ENCODE measurements at places on chromosomes 4 and X.

DNA sequence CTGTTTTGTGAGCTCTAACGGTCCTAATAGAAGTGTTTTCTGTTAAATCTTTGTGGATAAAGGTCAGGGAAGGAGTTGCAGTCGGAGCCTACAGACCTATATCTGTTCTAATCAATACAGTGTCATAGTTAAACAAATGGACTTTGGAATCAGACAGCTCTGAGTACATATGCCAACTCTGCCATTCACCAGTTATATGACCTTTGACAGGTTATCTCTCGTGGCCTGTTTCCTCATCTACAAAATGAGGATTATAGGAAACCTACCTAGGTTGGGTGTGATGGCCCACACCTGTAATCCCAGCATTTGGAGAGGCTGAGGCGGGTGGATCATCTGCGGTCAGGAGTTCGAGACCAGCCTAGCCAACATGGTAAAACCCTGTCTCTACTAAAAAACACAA lies 89.7 kb downstream of the MID1IP1 start:
- no peak for DNase-seq
- H3K27me3 ChIP-seq = no peaks in the 10 kb centered on the region
- H3K36me3 ChIP-seq = no peaks in the 10 kb centered on the region
- no peak overlapping the region for H3K27ac ChIP-seq

- no peak for DNase-seq
- no peaks in the 10 kb centered on the region for H3K4me1 ChIP-seq
- no peak overlapping the region for H3K4me3 ChIP-seq
- no peaks in the 10 kb centered on the region for H3K36me3 ChIP-seq
Observed at GRCh38 chr4:90030953-90031352, 96.2 kb upstream of the CCSER1 start.

DNA sequence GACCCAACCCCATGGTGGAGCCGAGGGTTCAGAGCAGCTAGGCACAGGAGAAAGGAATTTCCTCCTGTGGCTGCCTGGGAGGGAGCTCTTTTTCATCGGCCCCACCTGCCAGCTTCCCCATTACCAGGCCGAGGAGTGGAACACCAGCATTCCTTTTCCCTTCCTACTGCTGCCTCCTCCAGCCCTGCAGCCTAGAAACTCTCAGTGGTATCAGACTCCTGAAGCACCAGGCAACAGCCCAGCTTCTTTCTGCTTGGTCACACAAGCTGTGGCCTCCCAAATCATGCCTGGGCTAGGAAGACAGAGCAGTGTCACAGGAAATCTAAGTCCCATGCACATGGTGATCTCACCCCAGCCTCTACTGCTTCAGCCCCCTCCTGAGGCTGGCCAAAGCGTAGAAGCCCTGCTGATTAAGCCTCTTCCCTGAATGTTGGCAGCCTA lies 30.1 kb downstream of the RTL5 start:
- no peaks in the 10 kb centered on the region for H3K36me3 ChIP-seq
- DNase-seq = no peak
- H3K27ac ChIP-seq = no peak overlapping the region
- no peak overlapping the region for H3K4me3 ChIP-seq
- H3K27me3 ChIP-seq = no peaks in the 10 kb centered on the region

DNA sequence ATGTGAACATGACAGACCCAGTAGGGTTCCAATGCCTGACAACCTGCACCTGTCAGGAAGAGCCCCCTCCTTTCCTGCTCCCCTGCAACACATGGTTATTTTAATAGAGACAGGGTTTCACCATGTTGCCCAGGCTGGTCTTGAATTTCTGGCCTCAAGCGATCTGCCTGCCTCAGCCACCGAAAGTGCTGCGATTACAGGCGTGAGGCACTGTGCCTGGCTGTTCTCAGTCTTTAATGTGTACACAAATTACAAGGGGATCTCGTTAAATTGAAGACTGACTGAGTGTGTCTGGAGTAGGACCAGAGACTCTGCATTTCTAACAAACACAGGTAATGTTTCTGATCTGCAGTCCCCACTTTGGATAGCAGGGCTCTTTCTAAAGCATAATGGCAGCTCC lies 55.4 kb downstream of the NPNT start:
- H3K27me3 ChIP-seq = no peaks in the 10 kb centered on the region
- H3K36me3 ChIP-seq = no peaks in the 10 kb centered on the region
- no peak overlapping the region for H3K4me3 ChIP-seq
- H3K27ac ChIP-seq = no peak overlapping the region
- no peak for DNase-seq

DNA sequence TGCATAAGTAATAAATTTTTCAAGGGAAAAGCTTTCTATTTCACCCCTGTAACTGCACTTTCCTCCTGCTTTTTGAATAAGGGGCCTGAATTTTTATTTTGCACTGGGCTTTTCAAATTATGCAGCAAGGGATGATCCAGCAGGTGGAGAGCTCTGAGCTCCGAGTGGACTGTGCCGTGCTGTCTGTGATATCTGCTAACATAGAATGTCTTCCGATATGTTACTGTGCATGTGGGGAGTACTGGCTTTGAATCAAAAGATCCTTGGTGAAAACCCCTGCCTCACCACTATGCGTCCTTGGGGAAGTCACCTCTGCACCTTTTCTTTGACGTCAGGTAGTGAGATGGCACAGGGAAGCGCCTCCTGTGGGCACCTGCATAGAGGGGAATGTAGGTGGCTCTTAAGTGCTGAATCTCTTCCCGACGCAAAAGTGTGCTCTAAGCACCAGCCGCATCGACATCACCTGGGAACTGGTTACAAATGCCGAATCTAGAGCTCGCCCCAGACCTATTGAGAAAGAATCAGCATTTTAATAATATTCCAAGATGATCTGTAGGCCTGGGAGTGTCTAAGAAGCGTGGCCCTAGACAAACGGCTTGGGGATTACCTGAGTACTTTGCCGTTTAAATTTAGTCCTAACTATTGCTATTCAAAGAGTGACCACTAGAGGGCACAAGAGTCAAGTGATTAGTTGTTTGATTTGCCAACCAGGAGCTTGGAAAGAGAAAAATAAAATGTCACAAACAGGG lies 19.2 kb upstream of the WFS1 start:
- DNase-seq = peak; percentile 24
- H3K4me1 ChIP-seq = no peaks in the 10 kb centered on the region
- H3K4me3 ChIP-seq = no peak overlapping the region
- H3K36me3 ChIP-seq = no peaks in the 10 kb centered on the region
- H3K27ac ChIP-seq = no peak overlapping the region

GRCh38 chr4:116082808-116083366 lies 969.5 kb upstream of the NDST4 start:
- DNase-seq = no peak
- H3K27ac ChIP-seq = no peak overlapping the region
- no peaks in the 10 kb centered on the region for H3K27me3 ChIP-seq
- H3K4me3 ChIP-seq = no peak overlapping the region
- no peaks in the 10 kb centered on the region for H3K36me3 ChIP-seq

DNA sequence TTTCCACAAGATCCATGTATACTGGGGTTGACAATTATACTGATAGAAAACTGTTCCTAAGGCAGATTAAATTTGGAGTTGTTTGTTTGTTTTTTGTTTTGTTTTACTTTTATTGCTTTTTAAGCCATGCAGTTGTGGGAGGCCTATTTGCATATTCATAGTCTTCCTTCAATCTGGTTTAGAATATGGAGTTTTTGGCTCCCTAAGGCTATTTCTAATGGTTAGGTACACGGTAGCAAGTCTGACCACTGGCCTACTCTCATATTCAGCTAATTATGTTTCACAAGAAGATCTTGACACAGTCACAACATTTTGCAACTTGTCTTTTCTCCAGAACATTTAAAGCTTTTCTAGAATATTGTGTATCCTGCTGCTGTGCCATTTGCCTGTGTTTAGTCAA lies 725.5 kb downstream of the PCDH18 start:
- no peaks in the 10 kb centered on the region for H3K27me3 ChIP-seq
- no peaks in the 10 kb centered on the region for H3K4me1 ChIP-seq
- no peak overlapping the region for H3K4me3 ChIP-seq
- no peaks in the 10 kb centered on the region for H3K36me3 ChIP-seq
- no peak overlapping the region for H3K27ac ChIP-seq

- H3K27ac ChIP-seq = no peak overlapping the region
- H3K4me1 ChIP-seq = no peaks in the 10 kb centered on the region
- no peaks in the 10 kb centered on the region for H3K27me3 ChIP-seq
- no peak overlapping the region for H3K4me3 ChIP-seq
Observed at GRCh38 chrX:18725310-18725943, 18.0 kb downstream of the PPEF1 start.

- H3K4me1 ChIP-seq = no peaks in the 10 kb centered on the region
- H3K4me3 ChIP-seq = no peak overlapping the region
- no peaks in the 10 kb centered on the region for H3K36me3 ChIP-seq
- H3K27ac ChIP-seq = no peak overlapping the region
- no peaks in the 10 kb centered on the region for H3K27me3 ChIP-seq
- no peak for DNase-seq
Observed at GRCh38 chr4:56843421-56843899, 22.0 kb upstream of the SPINK2 start.

GRCh38 chr4:48470137-48470536 lies 13.0 kb upstream of the SLC10A4 start:
- no peaks in the 10 kb centered on the region for H3K4me1 ChIP-seq
- H3K27ac ChIP-seq = no peak overlapping the region
- no peak overlapping the region for H3K4me3 ChIP-seq
- H3K36me3 ChIP-seq = no peaks in the 10 kb centered on the region

GRCh38 chr4:22202246-22202974 lies 253.8 kb upstream of the KCNIP4 start:
- DNase-seq = peak; percentile 42
- no peak overlapping the region for H3K27ac ChIP-seq
- no peaks in the 10 kb centered on the region for H3K36me3 ChIP-seq
- H3K27me3 ChIP-seq = no peaks in the 10 kb centered on the region
- no peaks in the 10 kb centered on the region for H3K4me1 ChIP-seq

DNA sequence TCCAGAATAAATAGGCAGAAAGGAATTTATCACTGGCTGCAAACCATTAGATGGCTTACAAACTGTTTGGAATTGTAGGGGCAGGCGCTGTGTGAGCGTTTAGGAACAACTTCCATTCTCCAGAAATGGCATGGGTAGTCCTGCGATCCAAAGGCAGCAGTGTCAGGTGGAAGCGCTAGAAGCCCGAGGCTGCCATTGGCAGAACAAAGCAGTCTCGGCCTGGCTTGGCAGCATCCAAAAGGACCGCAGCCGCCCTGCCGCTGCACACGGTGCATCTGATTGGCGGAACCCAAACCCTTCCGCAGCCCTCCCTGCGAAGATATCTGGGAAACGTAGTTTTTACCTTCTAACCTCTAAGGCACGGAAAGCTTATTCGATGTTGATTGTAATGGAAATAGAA lies 23.6 kb upstream of the YTHDC1 start:
- H3K4me3 ChIP-seq = peak overlapping the region; percentile 30
- H3K4me1 ChIP-seq = peaks cover 15% of the 10 kb centered on the region
- H3K36me3 ChIP-seq = no peaks in the 10 kb centered on the region
- no peak overlapping the region for H3K27ac ChIP-seq
- DNase-seq = peak; percentile 76

DNA sequence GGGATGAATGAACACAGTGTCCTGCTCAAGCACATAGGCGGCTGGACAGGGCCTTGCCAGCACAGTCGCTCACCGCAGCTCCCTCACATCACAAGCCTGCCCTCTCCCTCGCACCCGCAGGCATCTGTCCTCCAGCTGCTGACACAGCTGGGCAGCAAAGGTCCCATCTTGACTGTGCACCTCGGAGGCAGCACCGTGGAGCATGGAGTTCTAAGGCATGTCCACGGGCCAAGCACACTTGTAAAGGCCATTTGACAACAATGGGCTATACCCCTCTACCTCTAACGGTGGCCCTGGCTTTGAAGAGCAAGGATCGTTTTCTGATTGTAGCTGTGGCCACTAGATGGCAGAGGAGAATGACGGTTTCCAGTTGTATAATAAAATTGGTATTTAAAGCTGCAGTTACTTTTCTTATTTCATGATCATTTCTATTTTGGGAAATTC lies 53.8 kb downstream of the APLN start:
- H3K27ac ChIP-seq = no peak overlapping the region
- peaks cover 2% of the 10 kb centered on the region for H3K36me3 ChIP-seq
- peaks cover 11% of the 10 kb centered on the region for H3K4me1 ChIP-seq

GRCh38 chr4:126227428-126227827 lies 912.7 kb downstream of the FAT4 start:
- H3K27ac ChIP-seq = no peak overlapping the region
- H3K4me3 ChIP-seq = no peak overlapping the region
- no peaks in the 10 kb centered on the region for H3K36me3 ChIP-seq
- H3K4me1 ChIP-seq = no peaks in the 10 kb centered on the region

GRCh38 chrX:153816831-153817690 lies 13.3 kb downstream of the PDZD4 start:
- H3K4me3 ChIP-seq = no peak overlapping the region
- no peak for DNase-seq
- no peaks in the 10 kb centered on the region for H3K4me1 ChIP-seq
- no peaks in the 10 kb centered on the region for H3K27me3 ChIP-seq
- no peaks in the 10 kb centered on the region for H3K36me3 ChIP-seq

GRCh38 chrX:9765072-9765736 lies 443 bp downstream of the GPR143 start:
- no peaks in the 10 kb centered on the region for H3K36me3 ChIP-seq
- peaks cover 4% of the 10 kb centered on the region for H3K27me3 ChIP-seq
- no peak overlapping the region for H3K27ac ChIP-seq
- H3K4me3 ChIP-seq = no peak overlapping the region
- DNase-seq = no peak

DNA sequence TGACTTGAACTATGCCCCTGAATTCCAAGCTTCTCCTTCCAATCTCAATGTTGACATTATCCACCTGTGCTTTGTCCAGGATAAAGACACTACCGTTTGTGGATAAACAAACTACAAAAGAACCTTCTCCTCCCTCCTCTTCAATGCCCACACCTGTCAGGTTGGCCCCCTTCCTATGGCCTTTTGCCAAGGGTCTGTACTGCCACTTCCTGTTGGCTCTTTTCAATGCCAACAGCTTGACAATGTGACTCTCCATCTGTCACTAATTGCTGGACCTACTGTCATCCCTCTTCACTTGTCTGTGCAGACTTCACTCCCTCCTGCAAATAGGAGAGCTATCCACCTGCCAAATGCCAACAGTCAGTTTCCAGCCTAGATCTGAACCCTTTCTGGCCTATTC lies 35.8 kb upstream of the MID1 start:
- no peaks in the 10 kb centered on the region for H3K27me3 ChIP-seq
- no peak overlapping the region for H3K4me3 ChIP-seq
- H3K36me3 ChIP-seq = no peaks in the 10 kb centered on the region
- no peak for DNase-seq
- no peak overlapping the region for H3K27ac ChIP-seq
- H3K4me1 ChIP-seq = no peaks in the 10 kb centered on the region

- no peak overlapping the region for H3K27ac ChIP-seq
- H3K4me3 ChIP-seq = no peak overlapping the region
- no peaks in the 10 kb centered on the region for H3K4me1 ChIP-seq
- no peaks in the 10 kb centered on the region for H3K27me3 ChIP-seq
- no peak for DNase-seq
- no peaks in the 10 kb centered on the region for H3K36me3 ChIP-seq
Observed at GRCh38 chr4:124090021-124090420, 622.5 kb downstream of the ANKRD50 start.

- H3K27ac ChIP-seq = no peak overlapping the region
- DNase-seq = no peak
- H3K4me3 ChIP-seq = no peak overlapping the region
- no peaks in the 10 kb centered on the region for H3K27me3 ChIP-seq
Observed at GRCh38 chrX:66021401-66021764, 18.5 kb downstream of the VSIG4 start.

- peak; percentile 48 for DNase-seq
- peak overlapping the region; percentile 83 for H3K27ac ChIP-seq
- H3K4me3 ChIP-seq = no peak overlapping the region
- no peaks in the 10 kb centered on the region for H3K36me3 ChIP-seq
Observed at GRCh38 chr4:34181891-34182290, 2062.4 kb downstream of the ARAP2 start.

Measured in astrocyte (in vitro differentiated cells and primary cell).